ENCODE measurements at places on chromosomes 16 and 17.

- DNase-seq: peak; percentile 49
These were observed 15.5 kb downstream of the NEUROD2 start for GRCh38 chr17:39591958-39592954.

- DNase-seq: peak; percentile 67
These were observed 7.9 kb upstream of the LLGL1 start for GRCh38 chr17:18217412-18218015.

DNA sequence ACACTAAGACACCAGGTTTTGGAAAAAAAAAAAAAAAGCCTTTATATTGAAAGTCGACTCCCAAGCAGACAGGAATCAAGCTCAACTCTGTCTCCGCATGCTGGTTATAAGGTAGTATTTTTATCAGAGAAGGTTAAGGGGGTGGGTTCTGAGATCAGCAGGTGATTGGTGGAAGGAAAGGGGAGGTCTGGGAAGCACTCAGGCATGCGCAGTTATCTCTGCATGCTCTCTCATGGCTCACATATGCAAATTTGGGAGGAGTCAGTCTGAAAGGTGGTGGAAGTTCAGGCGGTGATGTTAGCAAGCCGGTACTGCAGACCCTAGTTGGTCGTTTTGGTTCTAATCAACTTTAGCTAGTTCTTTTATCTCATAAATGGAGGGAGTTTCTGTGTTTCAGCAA lies 357.6 kb upstream of the C16orf82 start:
- no peak for DNase-seq

GRCh38 chr16:80027007-80027965 lies 426.7 kb upstream of the MAF start:
- peak; percentile 88 for DNase-seq

- DNase-seq: no peak
These were observed 52.6 kb downstream of the ZFHX3 start for GRCh38 chr16:72995151-72995881.

- no peak for DNase-seq
These were observed 9.3 kb downstream of the C16orf78 start for GRCh38 chr16:49382916-49383315.

- no peak for DNase-seq
These were observed 2.7 kb upstream of the GFAP start for GRCh38 chr17:44918006-44918405.

GRCh38 chr16:69064764-69065313 lies 40.6 kb upstream of the HAS3 start:
- peak; percentile 20 for DNase-seq

- DNase-seq: no peak
These were observed 45.8 kb downstream of the COX4I1 start for GRCh38 chr16:85845266-85845665.

- DNase-seq: no peak
These were observed 61.7 kb upstream of the XYLT1 start for GRCh38 chr16:17532338-17532995.

GRCh38 chr17:40935624-40936023 lies 1.8 kb downstream of the KRT23 start:
- no peak for DNase-seq

Data from GM23248 (cell line).